Stomach (tissue), 19 donors: ENCODE measurements at places on chromosomes 3 and 15. TPM values are rescaled to one million over a fixed set of nuclear protein-coding genes. Genes with fewer than 3 reads are reported as not detected.

- DNase-seq = no peak
These were observed 81.9 kb upstream of the CDV3 start for GRCh38 chr3:133491481-133492059.

The GASK1A gene
- 2.4 TPM for polyA plus RNA-seq

The CKMT1B gene
- 27.2 TPM for polyA plus RNA-seq

GRCh38 chr3:112818289-112818688 lies 28.4 kb downstream of the CD200R1L start:
- no peak for DNase-seq

The ACTR8 gene
- polyA plus RNA-seq = 8.3 TPM

GRCh38 chr3:67863869-67864268 lies 209.5 kb upstream of the SUCLG2 start:
- no peak for DNase-seq

The PEX5L gene
- polyA plus RNA-seq = 0.08 TPM

DNA sequence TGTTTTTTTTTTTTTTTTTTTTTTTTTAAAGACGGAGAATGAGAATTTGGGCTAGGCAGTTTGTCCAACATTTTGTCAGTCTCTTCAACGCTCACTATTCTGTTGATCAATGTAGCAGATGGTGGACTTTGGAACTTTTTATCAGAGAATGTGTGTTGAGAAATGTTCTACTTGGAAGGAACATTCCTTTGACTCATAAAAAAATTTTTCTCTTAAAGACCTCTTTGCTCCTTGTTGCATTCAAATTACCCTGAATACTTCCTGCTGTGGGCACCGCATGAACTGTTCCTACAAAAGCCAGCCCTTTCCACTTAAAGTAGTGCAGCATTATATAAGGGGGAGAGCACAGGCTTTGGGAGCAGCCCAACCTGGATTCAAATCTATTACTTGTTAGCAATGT lies 182.9 kb downstream of the AKAP13 start:
- DNase-seq = peak; percentile 72

The NUSAP1 gene
- 18.5 TPM for polyA plus RNA-seq

DNA sequence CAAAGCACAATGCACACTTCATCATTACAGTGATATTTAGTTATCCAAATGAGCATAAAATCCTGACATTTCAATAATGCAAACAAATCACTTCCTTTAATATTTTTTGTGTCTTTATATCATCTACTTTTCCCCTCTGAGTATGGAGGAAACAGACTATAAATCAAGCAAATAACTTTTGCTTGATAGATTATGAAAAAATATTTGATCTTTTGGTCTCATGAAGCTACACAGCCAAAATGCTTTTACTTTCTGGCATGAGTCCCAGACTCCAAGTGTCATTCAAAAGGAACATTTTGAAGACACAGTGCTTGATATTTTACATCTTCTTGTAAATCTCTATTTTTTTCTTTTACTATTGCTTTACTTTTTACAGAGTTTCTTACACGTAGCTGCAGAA lies 215.3 kb upstream of the ROBO1 start:
- peak; percentile 22 for DNase-seq

DNA sequence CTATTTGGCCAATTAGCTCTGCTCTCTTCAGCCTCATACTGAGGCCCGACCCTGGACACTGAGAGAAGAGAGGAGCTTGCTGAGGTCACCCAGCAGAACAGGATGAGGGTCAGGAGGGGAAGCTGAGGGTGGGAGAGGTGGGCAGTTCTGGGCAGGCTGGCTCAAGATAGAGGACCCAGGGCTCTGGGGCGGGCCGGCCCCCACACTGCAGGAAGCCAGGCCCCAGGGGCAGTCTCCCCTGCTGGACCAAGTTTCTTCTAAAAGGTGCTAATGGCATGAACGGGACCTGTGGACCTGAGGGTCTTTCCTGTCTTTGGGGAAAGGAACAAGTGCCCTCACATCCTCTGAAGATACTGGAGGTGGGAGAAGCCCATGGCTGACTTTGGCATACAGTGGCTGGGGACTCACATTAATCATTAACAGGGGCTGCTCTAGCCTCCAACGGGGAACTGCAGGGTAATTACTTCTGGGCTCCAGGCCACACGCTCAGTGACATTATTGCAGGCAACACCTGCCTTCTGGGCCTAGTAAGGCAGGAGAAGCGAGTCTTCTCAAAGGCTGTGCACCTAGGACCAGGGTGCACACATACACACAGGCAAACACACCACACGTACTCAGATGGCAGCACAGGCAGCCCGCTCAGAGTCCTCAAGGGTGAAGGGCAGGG lies 10.6 kb downstream of the HCN4 start:
- no peak for DNase-seq

GRCh38 chr15:29571792-29572431 lies 250.4 kb downstream of the TJP1 start:
- no peak for DNase-seq

- DNase-seq = no peak
These were observed 72.8 kb downstream of the UBE3A start for GRCh38 chr15:25366058-25366457.

The RBPMS2 gene
- 17.0 TPM for polyA plus RNA-seq

DNA sequence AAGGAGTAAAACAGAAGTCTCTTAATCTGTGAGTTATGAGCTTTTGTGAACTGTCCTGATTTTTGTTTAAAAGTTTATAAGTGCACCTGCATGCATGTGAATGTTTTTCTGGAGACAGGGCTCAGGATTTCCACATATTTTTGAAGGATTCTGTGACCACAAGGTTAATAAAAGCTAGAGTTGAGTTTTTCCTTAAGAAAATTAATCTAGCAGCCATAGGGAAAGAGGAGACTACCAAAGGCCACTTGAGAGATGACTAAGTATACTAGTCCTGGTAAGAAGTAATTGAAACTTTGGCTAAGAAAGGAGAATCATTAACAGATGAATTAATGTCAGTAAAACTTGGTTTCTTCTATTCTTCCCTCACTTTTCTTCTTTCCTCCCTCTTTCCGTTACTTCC lies 176.8 kb upstream of the EPHA3 start:
- no peak for DNase-seq
